ENCODE measurements at places on chromosomes 3 and 15. TPM values are rescaled to one million over a fixed set of nuclear protein-coding genes. Genes with fewer than 3 reads are reported as not detected.

GRCh38 chr15:101027920-101028319 is 108.8 kb downstream of the LRRK1 start:
- DNase-seq: no peak

DNA sequence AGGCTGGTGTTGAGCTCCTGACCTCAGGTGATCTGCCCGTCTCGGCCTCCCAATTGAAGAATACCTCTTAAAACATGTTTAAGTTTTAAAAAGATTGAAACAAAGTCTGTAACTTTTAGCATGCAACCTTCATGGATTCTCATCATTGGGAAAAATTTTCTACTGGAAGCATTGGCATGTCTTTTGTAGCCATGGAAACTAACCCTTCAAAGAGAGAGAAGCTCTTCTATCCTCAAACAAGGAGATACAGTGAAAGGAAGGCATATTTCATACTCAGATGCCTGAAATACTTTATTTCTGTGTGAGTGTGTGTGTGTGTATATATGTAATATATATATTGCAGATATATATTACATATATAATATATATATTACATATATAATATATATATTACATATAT is 154.9 kb downstream of the CHDH start:
- DNase-seq: no peak

GRCh38 chr3:125367403-125368230 is 7.5 kb downstream of the ZNF148 start:
- DNase-seq: no peak

DNA sequence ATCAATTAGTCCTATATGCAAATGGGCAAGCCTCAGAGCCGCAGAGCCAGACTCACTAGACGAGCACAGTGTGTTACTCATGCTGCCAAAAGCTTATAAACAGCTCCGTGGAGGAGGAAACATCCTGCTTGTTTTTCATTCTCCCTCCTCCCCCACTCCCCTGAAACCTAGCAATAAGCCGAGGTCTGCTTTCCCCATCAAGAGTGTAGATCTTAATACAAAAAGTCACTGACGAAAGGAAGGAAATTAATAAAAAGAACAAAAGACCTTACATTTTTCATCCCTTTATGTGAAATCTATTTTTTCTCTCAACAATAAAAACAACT is 88.5 kb downstream of the XXYLT1 start:
- no peak for DNase-seq

- DNase-seq: no peak
Observed at GRCh38 chr15:50168379-50168778, 13.6 kb upstream of the SLC27A2 start.

The GP5 gene
- total RNA-seq: 0.22 TPM
